ENCODE measurements at places on chromosomes 12 and 14.

GRCh38 chr12:93569301-93569655, 3.2 kb upstream of the SOCS2 start:
- no peak for DNase-seq

GRCh38 chr12:119060847-119061796, 79.8 kb downstream of the SRRM4 start:
- no peak for DNase-seq

- DNase-seq = no peak
Observed at GRCh38 chr12:106910202-106910601, 45.5 kb upstream of the TMEM263 start.

- DNase-seq = no peak
Observed at GRCh38 chr12:118107011-118107410, 3.2 kb upstream of the VSIG10 start.

GRCh38 chr14:90388437-90388836, 8.4 kb upstream of the CALM1 start:
- DNase-seq = no peak

- DNase-seq = no peak
Observed at GRCh38 chr14:91870890-91871289, 3.6 kb upstream of the TC2N start.

GRCh38 chr12:25052914-25053211, 104.0 kb upstream of the BCAT1 start:
- DNase-seq = no peak

- DNase-seq = no peak
Observed at GRCh38 chr12:123799227-123799626, 37.1 kb downstream of the DNAH10 start.

DNA sequence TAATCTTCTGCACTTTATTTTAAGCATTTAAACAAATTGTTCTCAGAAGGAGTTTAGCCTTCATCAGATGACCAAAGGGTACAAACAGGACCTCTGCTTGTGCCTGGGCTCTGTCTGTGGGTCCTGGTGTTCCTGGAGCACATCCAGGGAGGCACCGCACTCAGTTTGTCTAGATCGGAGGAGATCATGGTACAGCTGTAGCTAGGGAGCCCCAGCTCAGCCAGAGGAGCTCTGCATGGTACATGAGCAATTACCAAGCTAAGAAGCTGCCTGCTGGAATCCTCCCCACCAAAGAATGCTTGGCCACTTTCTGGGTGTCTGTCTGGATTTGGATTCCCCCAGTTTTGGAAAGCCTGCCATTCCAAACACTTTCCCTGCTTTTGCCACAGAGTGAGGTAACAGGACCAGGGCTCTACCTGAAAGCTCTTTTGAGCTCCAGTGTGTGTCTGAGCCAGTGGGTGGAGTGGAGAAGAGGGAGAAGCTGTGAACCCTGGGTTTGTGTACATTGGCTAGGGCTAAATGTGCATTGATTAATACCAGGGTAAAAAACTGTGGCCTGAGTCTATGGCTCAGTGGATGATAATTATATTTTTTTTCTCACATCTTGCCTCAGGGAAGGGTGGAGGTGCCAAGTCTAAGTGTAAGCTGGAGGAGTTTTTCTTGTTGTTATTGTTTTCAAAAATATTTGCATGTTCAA, 163.7 kb upstream of the IGF1 start:
- no peak for DNase-seq

DNA sequence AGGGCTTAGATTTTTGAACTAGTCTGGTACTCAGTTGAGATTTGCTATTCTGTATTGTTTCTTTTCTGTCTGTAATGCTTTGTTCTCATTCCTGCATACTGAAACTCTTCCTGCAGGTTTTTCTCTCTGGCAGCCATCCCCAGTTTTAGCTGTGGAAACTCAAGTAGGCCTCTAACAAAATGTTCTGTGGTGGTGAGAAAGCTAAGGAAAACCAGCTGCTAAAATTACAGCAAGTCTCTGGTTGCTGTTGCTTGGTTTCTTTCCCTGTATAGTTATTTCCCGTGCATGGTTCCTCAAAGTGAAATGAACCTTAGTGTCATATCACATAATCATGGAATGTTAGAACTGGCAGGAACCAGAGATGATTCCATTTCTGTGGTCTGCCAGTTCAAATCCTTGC, 442.5 kb downstream of the NRXN3 start:
- no peak for DNase-seq

DNA sequence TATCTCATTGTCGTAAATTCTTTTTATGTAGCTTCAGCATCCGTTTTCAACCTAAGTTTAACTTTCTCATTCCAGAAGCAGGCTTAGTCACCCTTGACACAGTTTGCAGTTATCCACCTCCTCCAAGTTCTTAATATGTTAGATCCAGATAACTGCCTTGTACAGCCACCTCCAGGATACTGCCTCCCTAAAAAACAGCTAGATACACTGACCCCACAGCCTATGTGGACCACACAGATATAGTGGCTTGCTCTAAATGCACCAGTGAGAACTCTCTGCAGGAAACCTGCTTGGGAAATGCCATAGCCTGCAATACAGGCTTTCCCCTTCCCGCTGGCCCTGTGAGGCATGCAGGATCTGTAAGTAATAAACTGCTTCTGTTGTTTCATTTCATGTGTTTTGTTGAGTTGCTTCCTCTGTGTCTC, 11.1 kb upstream of the RTL1 start:
- DNase-seq = no peak

- no peak for DNase-seq
Observed at GRCh38 chr14:30333934-30334333, 225.0 kb upstream of the G2E3 start.

DNA sequence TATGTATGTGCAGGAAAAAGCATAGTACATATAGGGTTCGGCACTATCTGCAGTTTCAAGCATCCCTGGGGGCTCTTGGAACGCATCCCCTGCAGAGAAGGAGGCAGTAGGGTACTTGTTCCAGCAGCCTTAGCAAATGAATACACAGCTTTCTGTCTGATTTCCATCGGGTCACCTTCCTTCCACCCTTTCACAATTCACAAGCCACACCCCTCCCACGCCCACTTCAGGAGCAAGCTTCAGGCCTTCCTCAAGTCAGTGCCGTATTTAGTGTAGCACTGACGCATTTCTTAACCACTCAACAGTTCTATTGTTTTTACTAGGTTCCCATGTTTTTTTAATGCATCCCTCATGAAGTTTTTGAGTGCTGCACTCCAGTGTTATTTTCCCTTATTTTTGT, 64.2 kb downstream of the CLMN start:
- DNase-seq = no peak

GRCh38 chr14:69346710-69347109, 51.4 kb downstream of the ERH start:
- no peak for DNase-seq

DNA sequence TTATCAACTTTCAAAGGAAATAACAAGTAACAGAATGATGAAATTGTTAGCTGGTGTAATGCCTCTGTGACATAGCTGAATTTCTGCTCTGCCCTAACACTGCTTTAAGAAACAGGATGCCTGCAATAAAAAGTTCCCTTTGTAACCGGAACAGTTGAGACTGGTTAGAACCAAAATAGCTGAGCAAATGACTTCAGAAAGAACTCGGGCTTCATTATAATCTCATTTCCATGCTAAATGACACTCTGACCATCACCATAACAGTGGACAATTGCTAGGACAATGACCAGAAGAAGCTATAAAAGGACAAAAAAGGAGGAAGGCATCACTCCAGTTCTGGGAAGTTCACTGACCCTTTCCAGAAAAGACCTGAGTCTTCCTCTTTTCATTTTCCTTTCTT, 23.5 kb upstream of the PYGL start:
- DNase-seq = no peak

- no peak for DNase-seq
Observed at GRCh38 chr12:121603581-121603980, 22.7 kb upstream of the ORAI1 start.

- DNase-seq = no peak
Observed at GRCh38 chr14:36585100-36585499, 2.7 kb upstream of the NKX2-8 start.

GRCh38 chr12:89980236-89980635, 271.6 kb upstream of the ATP2B1 start:
- no peak for DNase-seq

GRCh38 chr12:97567619-97568110, 105.1 kb downstream of the RMST start:
- DNase-seq = no peak

DNA sequence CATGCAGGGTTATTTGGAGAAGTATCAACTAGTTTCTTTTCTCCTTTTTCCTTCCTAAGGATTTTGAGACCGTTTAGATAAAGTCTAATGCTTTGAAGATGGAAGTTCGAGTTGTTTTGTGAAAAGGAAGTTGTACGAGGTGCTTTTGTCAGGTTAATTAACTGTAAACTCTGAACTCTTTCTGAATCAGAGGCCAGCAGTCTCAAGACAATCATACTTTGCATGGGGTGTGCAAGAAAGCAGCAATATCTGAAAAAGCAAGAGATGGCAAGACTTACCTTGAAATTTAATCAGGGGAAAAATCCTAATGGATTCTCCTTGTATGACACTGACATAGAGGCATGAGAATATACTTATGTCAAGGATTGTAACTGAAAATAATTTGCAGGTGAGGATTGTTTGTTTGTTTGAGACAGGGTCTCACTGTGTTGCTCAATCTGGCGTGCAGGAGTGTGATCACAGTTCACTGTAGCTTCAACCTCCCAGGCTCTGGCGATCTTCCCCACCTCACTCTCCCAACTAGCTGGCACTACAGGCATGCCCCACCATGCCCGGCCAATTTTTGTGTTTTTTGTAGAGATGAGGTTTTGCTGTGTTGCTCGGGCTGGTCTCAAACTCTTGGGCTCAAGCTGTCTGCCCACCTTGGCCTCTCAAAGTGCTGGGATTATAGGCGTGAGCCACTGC, 170.2 kb upstream of the HMGA2 start:
- no peak for DNase-seq

- DNase-seq = no peak
Observed at GRCh38 chr12:80381121-80381520, 62.9 kb upstream of the PTPRQ start.

GRCh38 chr14:37977481-37977880, 230.2 kb upstream of the SSTR1 start:
- no peak for DNase-seq
